ENCODE measurements at places on chromosomes 7 and 10.
A peak's percentile ranks its signal among the peaks of the same experiment; 100 is the strongest.

GRCh38 chr10:20976891-20977290 lies 79.8 kb upstream of the NEBL start:
- DNase-seq: no peak

- DNase-seq: peak; percentile 49
Measured at GRCh38 chr10:3486346-3487065, 298.5 kb downstream of the KLF6 start.

DNA sequence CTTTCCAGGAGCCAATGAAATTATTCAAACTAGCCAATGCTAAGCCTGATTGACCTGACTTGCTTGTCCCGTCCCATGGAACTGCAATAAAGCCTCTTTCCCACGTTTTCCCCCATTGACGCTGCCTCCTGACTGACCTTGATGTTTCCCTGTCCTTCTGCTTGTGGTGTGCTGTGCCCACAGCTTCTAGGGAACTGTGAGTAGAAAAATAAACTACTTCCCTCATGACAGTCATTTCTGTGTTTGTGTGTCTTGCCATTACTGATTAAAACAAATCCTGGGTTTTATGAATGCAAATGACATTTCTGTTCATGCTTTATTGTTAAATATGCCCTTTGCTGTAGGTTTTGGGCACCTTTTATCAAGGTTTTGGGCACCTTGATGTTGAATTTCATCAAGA lies 91.3 kb upstream of the ABI1 start:
- no peak for DNase-seq

- DNase-seq: no peak
Measured at GRCh38 chr10:118944959-118945633, 84.4 kb upstream of the NANOS1 start.

GRCh38 chr10:107913317-107914294 lies 749.1 kb upstream of the SORCS1 start:
- DNase-seq: no peak

DNA sequence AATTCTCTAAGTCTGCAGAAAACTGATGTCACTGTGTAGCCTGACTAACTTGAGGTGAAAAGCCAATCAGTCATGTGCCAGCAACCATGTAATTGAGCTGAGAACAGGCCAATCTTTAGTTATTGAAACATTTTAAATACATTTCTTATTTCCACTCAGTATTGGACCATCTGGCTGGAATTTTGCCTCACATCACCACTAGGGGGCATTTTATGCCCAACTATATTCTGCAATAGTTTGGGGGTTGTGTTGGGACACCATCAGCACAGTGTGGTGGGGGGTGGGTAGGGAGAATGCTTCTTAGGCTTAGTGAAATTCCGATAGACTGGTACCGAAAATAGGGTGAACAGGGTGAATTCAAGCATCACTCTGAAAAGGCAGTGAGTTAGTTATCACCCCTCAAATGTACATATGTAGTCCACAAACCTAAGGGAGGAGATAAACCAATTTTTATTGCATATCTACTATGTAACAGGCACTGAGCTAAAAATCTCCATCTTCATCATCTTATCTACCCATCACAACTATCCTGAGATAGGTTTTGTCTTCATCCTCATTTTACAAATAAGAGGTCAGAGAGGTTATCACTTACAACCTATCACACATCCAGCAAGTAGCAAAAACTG lies 17.8 kb downstream of the NPSR1 start:
- DNase-seq: peak; percentile 14

- no peak for DNase-seq
Measured at GRCh38 chr7:80640846-80641245, 2.4 kb downstream of the CD36 start.

GRCh38 chr10:15202639-15203038 lies 34.1 kb upstream of the NMT2 start:
- DNase-seq: no peak

DNA sequence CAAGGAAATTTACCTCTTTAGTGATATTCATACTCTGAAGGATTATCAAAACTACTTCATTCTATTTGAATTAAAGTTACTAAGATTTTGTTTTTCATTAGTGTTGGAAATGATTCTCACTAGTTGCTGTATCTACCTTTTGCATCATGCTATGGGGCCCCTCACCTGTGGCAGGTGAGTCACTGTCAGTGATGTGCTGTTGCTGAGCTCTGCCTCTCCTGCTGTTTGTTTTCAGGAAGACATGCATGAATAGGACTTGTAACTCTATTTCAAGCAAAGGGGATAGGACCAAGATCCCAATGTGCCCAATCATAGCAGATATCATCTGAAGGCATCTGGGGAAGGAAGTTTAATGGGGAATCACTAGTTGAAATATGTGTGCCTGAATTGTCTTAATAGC lies 57.4 kb upstream of the AGR3 start:
- DNase-seq: no peak

DNA sequence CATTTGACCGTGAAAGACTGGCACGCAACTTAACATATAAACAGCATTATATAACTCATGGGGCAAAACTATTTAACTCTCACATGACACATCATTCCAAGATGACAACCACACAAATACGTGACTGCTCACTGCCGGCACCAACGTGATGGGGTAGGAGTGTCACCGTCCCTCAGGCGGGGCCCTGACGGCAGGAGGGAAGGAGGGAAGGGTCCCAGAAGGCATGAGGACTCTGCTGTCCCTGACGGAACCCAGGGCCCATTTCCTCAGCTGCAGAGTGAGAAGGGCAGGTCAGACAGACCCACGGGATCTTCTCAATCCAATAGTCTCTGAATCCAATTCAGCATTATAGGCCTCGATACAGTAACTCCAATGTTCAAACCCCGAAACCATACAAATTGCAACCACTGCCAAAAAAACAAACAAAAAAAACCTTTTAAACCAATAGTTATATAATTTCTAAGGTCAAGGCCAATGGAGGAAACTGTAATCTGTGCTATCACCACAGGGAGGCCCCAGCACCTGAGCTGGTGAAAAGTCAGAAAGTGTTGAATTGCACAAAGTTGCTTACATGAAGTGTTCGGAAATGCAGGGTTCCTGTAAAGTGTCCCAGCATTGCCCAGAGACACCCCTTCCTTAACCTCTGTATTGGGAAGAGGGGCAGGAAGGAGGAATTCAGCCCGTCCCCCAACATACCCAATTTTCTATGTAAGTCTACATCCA lies 137.4 kb downstream of the TNS3 start:
- no peak for DNase-seq

- no peak for DNase-seq
Measured at GRCh38 chr10:44947371-44948152, 12.0 kb upstream of the RASSF4 start.

DNA sequence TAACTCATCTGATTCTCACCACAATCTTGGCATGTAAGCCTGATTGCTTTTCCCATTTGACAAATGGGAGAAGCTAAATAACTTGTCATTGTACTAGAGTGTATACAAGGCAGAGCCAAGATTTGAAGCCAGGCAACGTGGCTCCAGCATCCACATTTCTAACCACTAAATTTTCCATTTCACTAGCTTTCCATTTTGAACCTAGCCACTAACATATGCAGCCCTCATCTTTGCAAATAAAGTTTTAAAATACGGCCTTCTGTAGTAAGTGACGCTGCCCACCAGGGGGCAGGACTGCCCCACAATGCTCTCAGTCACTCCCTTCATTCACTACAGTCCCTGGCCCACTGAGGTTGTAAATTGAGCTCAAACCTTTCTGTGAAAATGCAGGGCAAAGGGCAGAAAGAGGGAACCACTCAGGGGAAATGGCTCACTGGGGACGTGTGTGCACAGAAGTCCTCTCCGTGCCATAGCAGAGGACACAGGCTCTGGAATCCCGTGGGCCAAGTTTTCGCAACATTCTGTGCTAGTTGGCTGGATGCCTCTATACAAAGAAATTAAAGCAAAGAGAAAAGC lies 315.7 kb downstream of the TNS3 start:
- peak; percentile 42 for DNase-seq

DNA sequence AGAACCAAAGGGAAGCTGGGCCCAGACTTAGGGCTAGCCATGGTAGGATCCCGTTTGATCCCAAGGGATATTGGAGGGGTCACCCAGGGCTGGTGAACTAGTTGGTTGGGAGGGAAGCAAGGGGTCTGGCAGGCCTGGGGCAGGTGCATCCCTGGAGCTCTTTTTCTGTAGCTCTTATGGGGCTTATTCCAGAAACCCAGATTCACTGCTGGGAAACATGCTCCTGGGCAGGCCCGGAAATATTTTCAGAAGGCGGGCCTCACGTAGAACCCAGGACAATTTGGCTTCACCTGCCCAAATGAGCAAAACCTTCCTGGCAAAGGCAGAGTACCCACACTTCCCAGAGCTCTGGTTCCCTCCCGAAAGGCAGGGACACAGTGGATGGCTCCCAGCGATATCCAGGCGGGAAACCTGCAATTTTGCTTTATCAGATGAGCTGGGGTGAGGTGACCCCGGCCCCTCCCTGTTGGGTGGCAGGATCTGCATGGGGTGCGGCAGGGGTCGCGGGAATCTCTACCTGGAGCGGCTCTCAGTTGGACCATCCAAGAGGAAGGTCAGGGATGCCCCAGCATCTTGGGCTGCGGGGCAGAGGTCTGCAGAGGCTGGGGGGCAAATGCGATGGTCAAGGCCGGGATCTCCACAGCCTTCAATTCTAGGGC lies 533.9 kb downstream of the TCERG1L start:
- no peak for DNase-seq

DNA sequence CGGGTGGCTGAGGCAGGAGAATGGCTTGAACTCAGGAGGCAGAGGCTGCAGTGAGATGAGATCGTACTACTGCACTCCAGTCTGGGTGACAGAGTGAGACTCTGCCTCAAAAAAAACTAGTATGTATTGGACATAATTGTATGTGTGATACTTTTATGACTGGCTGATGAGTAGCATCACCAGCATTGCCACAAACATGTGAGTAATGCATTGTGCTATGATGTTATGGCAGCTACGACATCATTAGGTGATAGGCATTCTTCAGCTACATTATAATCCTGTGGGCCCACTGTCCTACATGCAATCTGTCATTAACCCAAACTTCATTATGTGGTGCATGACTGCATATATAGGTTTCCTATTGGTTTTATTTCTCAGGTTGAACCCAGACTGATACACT lies 352.4 kb downstream of the GALNT17 start:
- DNase-seq: no peak

- DNase-seq: no peak
Measured at GRCh38 chr10:31468536-31468859, 149.5 kb downstream of the ZEB1 start.

DNA sequence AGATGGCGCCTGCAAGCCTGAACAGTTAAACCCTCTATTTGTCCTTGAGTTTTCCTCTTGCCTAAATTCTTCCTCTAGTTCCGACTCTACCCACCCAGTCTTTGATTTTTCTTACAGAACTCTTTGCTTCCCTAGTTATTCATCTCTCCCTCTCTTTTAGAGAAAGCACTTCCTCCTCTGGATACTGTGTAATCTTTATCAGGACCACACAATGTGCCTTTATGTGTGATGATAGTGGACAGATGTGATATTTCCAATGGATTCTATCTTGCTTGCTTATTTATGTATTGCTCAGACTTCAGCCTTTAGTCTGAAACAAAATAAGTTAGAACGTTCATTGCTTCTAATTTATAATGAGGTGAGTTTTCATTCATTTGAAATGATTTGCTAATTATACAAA lies 79.5 kb upstream of the CAV2 start:
- DNase-seq: no peak

- no peak for DNase-seq
Measured at GRCh38 chr7:11707606-11708193, 124.3 kb downstream of the THSD7A start.

DNA sequence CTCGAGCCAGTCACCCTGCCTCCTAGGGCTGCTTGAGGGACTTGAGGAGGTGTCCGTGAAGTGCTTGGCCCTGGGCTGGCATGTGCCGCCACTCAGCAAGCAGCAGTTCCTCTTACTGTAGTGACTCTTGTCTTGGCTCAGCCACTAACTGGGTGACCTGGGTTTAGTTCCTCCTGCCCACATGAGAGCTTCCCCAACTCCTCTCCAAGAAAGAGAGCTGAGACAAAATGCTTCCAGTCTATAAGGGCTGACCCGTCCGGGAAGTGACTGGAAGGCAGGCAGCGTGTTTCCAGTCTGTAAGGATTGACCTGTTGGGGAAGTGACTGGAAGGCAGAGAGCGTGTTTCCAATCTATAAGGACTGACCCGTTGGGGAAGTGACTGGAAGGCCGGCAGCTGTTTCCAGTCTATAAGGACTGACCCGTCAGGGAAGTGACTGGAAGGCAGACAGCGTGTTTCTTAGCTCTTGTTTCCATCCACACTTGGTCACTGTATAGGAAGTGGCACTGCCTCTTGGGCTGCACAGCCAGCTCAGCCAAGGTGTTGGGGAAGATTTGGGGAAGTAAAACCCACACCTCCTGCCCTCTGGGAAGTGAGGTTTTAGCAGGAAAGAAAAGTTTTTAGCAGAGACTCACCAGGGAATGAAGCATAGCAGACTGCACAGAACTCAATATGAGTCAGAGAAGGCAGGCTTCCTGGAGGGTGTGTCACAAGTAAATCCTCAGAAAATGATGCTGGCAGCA lies 53.3 kb upstream of the PPIF start:
- DNase-seq: no peak

GRCh38 chr10:1366811-1367425 lies 310.7 kb downstream of the WDR37 start:
- no peak for DNase-seq

GRCh38 chr7:110309941-110310340 lies 781.0 kb upstream of the LRRN3 start:
- DNase-seq: no peak

DNA sequence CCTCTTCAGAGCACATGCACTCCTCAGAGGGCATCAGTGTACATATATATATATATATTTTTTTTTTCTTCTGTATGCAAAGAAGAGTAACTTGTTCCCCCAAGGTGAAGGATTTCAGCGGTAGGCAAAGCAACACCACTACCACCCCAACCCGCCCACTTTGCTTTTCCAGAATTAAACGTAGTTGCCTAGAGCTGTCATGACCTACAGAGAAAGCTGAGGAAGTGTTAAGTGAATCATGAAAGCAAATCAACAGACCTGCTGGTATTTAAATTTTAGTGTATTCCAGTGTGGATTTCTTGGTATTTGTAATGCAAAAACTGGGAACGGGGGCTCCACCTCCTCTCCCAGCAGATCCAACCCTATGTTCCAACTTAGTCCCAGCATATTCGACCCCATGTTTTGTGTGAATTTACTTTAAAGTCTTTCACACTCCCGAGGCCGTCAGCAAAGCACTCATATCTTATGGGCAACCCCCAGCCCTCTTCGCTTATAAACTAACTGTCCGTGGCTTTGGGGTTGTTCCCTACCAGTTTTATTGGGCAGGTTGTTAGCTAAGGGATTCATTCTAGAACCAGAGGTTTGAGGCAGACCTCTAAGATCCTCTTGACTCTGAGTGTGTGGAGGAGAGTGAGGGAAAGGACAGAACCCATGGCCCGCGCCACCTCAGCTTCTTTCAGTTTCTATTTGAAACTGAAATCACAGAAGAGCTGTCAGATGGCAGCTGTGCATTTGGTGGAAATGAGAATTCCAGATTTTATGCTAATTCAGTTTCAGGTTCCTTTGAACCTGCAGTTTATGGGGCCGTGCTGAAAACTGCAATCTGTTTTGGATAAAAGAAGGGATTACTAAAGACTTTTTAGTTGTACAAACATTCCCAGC lies 450.2 kb upstream of the GALNT17 start:
- no peak for DNase-seq

Data from DMS153 (cell line).